NCI-H2171 (cell line): ENCODE measurements at places on chromosomes 11 and 22.

DNA sequence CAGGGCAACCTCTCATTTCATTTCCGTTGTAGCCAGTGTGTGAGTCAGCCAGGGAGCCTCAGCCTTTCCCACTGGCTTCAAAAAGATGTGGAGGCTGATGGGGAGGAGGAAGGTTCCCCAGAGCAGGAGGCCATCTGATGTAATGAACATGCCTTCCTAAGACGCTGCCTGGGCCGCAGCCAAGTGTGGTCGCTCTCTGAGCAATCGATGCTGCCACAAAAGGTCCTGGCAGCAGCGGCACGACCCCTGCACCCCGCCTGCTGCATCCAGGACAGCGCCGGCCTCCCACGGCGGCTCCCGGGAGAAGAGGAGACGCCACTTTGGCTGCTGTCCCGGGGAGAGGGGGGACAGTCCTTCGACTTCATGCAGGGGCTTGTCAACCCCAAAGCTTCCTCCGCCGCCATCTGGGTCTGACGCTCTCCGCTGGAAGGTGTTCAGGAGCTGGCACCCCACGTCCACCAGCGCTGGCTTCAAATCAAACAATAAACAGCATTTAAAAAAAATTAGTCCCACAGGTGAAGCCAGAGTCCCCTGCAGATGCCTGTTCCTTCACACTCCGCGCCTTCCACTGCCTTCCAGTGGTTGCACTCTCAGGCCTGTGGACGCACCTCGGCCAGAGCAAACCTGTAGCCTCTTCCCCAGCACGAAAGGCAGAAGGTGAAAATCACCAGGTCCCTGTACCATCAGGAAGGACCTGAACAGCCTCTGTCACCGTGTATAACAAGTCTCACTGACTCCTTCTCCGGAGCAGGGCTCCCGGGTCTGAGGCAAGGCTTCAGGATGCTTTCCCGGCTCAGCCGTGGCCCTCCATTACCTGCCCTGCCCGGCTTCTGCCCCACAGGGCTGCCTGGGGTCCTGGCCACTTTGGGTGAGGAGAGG is 930.7 kb downstream of the BRD1 start:
- DNase-seq: no peak

- no peak for DNase-seq
Observed at GRCh38 chr11:45267652-45268299, 18.4 kb downstream of the SYT13 start.

DNA sequence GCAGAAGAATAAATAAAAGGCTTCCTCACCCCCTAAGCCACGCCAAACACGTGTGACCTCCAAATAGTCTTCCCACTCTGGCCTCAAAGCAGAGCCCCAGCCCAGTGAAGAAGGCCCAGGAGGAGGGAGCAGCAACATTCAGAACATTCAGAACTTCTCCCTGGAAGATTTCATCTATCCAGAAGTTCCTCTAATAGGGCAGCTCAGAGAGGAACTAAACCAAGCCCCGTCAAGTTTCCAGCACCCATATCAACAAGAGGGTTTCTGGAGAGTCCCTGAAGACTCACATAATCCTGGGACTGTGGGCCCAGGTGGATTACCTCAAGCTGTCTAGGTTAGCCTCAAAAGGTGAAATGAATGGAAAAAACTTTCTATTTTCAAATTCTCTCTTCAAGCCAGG is 39.4 kb downstream of the PC start:
- DNase-seq: no peak

DNA sequence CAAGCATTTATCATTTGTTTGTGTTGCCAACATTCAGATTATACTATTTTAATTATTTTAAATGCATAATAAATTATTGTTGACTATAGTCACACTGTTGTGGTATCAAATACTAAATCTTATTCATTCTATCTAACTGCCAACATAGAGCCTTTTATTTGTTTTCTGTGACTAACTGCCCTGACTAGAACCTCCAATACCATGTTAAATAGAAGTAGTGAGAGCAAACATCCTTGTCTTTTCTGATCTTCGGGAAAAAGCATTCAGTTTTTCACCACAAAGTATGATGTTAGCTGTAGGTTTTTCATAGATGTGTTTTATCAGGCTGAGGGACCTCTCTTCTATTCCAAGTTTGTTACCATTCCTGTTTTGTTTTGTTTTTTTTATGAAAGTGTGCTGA is 15.2 kb downstream of the TRIM34 start:
- DNase-seq: no peak

GRCh38 chr11:43382614-43383013 is 23.9 kb downstream of the TTC17 start:
- no peak for DNase-seq

DNA sequence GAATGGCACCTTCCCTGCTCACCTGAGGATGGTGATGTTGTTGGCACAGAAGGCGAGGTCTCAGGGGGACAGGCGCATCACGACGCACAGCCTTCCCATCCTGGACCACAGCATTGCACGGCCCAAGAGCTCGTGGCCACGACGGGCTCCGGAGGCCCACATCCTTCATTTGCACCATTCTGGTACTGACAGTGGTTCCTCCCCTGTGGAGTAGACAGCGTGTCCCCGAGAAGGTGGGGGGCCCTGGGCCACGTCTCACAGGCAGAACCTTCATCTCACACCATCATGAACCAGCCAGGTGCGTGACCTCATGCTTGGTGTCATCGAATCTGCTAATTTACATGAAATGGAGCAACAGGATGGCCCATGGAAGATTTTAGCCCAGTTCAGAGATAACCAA is 180.0 kb downstream of the CTTN start:
- DNase-seq: no peak

- DNase-seq: no peak
Observed at GRCh38 chr11:1866226-1866625, 13.3 kb downstream of the LSP1 start.

DNA sequence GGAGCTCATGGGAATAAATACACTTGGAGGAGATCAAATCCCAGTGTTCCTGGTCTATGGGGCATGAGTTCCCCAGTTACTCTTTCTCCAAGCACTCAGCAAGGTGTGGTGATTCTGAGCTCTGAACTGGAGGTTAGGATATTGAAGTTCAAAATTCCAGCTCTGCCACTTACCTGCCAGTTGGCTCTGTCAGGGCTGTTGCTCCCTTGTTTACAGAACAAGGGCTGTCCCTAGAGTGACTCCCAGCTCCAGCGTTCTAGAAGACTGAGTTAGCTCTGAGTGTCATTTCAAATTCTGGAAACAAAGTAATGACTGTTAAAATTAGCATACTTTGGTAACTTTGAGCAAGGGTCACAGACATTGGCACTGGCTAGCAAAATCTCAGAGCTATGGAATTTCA is 69.7 kb upstream of the ZBED5 start:
- no peak for DNase-seq

DNA sequence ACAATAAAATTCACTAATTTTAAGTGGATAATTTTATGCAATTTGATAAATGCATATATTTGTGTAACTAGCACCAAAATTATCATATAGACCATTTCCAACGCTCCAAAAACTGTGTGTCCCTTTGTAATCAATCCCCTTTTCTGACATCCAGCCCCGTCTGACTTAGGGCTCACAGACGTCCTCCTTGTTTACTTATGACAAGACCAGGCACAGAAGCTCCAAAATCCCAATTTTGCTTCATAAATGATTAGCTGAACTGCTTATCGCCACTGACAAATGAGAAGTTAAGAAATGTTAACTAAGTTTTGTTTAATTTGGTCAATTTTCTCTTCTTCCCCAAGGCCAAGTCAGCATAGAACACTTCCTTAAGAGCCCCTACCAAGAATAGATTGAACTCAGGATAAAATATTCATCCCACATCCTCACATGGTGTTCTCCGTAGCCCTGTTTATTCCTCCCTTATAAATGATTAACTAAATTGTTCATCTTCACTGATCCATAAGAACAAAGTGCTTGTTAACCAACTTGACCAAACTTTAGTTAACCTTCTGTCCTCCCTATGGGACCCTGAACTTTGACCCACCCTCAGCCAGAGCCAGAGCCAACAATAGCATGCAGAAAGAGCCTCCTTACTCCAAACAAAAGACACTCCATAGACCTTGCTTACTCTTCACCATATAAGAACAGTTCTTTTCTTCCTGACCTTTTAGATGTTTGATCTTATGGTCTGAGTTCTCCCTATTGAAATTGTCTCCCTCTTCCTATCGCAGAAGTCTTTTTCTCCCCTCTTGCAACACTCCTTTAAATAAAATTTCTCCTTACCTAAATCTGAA is 30.8 kb upstream of the GLYAT start:
- no peak for DNase-seq

DNA sequence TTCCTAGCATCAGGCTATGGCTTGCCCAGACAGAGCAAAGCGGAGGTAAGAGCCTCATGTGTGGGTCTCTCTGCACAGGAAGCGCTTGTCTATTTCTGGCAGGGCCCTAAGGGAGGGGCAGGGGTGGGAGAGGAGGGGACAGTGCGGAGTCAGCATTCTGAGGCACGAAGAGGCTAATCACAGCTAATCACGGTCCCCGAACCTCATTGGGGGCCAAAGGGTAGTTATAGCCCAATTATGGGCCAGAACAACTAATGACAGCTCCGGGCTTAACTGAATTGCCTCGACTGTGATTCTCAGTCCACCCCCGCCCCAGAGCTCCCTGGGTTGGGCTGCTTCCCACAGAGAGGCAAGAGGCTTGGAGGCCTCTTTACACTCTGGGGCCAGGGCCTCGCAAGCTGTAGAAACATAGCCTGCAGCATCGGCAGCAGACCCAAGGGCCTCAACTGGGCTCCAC is 72.7 kb upstream of the PRDM11 start:
- DNase-seq: no peak

DNA sequence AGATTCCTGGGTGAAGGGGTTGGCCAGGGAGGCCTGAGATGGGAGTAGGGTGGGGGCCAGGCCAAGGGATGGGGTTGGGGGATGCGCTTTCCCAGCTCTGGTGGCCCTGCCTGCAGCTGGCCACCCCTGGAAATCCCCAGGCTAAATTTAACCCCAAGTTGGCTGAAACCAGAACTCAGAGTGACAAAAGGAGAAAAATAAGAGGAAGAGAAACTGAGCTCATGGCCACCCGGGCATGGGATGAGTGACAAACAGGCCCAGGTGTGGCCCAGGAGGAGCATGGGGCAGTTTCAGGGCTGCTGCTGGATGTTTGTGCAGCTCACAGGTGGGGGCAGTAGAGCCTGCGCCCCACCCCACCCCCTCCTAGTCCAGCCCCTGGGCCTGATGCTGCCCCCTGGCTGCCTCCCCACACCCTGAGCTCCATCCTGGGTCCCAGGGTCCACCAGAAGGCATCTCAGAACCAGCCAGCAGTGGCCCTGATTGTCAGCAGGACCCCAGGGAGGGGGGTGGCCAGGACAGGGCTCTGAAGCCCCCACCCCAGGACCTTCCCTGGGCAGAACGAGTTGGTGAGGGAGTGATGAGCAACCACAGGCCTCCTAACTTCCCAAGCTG is 48.0 kb downstream of the IGLL5 start:
- DNase-seq: no peak

- no peak for DNase-seq
Observed at GRCh38 chr11:122750049-122750448, 88.3 kb upstream of the CRTAM start.

DNA sequence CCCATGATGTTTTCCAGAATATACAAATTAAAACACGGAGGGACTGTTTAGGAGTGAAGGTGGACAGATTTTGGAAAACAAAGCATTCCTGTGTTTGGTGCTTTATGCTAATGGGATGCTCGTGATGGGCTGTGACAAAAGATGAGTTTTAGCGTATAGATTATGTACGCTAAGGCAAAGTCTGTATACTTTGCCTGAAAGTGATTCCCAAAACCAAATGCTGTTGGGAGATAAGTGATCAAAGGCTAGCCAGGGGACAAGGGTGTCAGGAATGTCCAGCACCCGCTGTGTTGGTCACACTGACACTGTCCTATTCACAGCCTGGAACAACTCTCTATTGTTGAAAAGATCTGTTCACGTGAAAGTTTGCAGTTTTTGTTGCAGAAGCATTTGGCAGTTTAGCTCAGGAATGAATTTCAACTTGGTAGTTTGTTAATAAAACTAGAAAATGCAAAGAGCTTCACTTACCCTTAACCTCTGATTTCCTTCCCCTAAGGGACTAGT is 1.5 kb downstream of the JAM3 start:
- no peak for DNase-seq

DNA sequence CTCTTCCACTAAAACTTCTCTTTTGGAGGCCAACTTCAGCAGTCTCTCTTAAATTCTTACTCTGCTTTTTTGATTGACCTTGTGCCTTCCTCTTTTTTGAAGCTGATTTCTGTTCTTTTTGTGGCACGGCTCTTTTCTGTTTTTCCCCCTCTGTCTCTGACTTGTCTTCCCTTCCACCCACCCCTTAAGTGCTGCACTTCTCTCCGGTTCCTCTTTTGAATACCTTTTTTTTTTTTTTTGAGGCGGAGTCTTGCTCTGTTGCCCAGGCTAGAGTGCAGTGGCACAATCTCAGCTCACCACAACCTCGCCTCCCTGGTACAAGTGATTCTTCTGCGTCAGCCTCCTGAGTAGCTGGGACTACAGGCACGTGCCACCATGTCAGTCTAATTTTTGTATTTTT is 211.9 kb downstream of the BLID start:
- DNase-seq: no peak

DNA sequence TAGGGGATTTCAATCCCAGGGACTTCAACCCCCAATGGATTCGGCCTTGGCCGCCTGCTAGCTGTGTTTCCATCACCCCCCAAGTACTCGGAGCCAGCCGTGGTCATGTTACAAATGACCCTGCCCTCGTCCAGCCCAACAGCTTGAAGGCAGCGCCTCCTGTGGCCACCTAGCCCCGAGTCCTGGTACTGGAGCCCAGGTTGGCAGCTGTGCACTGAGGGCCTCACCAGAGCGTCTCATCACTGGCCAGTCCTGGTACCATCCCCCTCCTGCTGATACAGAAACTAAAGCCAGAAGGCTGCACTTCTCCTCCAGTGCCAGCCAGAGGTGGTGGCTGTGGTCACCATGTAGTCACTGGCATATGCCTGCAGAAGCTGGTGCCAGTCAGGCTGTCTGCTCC is 44.9 kb upstream of the FADD start:
- DNase-seq: no peak

GRCh38 chr11:15471895-15472799 is 357.4 kb downstream of the INSC start:
- DNase-seq: no peak

DNA sequence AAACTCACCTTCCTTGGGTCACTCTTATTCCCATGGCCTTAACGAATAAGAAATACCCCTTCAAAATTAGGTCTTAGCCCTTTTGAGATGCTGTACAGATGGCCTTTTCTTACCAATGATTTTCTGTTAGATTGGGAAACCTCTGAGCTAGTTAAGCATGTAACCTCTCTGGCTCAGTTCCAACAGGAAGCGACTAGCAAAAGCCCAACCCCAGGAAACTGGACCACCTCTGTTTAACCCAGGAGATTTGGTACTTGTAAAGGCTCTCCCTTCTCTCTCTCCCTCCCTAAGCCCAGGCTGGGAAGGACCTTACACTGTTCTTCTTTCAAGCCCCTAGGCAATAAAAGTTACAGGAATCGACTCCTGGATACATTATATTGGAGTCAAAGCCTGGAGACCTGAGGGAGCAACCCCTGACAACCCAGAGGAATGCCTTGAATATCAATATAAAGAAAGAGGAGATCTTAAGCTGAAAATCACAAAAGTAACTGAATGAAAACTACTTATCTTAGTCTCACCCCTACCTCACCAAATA is 11.7 kb downstream of the APIP start:
- DNase-seq: peak; percentile 14
